Fibroblast of pulmonary artery (primary cell): ENCODE measurements at places on chromosomes 3 and 15.

GRCh38 chr3:15284121-15284889 is 48.1 kb downstream of the SH3BP5 start:
- peak; percentile 40 for DNase-seq

GRCh38 chr3:192168202-192168601 is 559.1 kb downstream of the FGF12 start:
- no peak for DNase-seq

DNA sequence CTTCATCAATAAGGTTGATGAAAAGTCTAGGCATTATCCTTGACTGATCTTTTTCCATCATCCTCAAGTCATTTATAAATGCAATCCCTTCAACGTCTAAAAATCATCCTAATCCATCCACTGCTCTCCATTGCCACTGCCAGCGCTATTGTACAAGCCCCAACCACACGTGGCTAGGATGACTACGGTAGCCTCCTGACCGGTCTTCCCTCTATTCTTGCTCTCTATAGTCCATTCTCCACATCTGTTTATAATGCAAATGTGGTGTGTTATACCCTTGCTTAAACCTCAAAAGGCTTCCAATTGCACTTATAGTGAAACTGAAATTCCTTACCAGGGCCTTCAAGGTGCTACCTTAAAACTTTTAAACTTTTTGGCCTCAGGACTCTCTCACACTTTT is 410.6 kb upstream of the ADAMTS9 start:
- DNase-seq: no peak

DNA sequence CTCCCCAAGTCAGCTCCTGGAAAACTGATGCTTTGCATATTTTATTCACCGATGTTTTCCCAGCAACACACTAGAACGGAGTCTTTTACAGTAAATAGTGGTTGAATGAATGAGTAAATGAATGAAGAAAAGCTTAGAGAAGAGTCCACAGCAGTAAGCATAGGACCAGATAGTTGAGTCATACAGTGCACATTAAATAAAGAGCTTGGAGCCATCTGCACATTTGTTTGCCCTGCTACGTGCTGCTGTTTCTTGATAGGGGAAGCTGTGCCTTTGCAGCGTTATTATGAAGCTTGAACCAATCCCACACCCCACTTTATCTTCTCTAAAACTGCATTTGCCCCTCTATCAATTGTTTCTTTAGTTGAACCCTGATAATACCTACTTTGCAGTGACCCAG is 1.2 kb downstream of the FAM98B start:
- peak; percentile 6 for DNase-seq

DNA sequence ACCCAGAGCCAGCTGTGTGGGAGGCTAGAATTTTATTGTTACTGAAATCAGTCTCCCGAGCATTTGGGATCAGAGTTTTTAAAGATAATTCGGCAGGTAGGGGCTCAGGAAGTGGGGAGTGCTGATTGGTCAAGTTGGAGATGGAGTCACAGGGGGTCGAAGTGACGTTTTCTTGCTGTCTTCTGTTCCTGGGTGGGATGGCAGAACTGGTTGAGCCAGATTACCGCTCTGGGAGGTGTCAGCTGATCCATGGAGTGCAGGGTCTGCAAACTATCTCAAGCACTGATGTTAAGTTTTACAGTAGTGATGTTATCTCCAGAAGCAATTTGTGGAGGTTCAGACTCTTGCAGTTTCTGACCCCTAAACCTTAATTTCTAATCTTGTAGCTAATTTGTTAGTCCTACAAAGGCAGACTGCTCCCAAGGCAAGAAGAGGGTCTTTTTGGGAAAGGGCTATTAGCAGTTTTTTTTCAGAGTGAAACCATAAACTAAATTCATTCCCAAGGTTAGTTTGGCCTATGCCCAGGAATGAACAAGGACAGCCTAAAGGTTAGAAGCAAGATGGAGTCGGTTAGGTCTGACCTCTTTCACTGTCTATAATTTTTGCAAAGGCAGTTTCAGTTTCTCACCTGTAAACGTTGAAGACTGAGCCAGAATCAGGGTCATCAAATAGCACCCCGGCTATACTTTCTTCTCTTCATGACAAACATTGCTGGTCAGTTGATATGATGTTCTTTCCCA is 28.2 kb downstream of the FLNB start:
- no peak for DNase-seq

DNA sequence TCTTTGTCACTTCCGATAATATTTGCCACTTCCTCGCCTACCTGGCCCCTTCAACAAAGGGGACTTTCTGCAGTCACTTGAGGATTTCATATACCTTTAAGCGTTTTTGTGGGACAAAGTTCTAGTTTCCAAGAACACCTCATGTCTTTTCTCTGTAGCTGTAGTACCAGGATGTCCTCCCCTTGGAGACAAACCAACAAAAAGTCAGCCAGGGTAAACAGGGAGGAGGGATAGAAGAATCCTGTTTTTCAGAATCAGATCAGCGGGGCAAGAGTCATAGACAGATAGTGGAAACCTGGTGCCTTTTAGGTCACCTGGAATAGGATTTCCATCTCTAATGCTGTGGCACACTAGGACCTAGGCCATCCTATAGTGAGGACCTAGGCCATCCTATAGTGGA is 4.5 kb downstream of the LRRC3B start:
- DNase-seq: no peak

DNA sequence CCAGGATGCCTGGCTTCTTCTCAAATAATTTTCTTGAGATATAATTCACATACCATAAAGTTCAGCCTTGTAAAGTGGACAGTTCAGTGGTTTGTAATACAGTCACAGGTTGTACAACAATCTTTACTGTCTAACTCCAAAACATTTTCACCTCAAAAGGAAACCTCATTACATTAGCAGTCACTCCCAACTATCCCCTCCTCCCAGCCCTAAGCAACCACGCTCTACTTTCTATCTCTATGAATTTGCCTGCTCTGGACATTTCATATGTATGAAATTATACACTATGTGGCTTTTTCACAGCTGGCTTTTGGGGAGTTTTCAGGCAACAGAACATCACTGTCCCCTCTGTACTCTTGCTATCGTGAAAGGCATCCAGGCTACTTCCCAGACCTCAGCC is 17.5 kb downstream of the TGM5 start:
- no peak for DNase-seq

GRCh38 chr15:89164712-89165211 is 56.6 kb downstream of the RLBP1 start:
- no peak for DNase-seq

DNA sequence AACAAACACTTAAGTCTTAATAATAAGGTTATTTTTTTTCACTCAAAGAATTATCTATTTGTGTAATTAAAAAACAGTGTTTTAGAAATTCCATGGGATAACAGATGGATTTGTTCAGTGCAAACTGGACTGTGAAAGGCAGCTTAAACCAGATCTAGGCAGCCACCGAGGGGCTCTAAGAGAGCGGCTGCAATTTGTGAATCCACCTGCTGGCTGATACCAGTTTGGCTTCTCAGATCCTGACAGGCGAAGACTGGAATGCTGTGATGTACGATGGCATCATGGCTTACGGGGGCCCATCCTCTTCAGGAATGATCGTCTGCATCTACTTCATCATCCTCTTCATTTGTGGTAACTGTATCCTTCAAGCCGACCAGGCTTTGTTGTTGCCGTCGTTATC is 119.6 kb downstream of the CHDH start:
- no peak for DNase-seq

- no peak for DNase-seq
These were observed 55.3 kb downstream of the ADAMTSL3 start for GRCh38 chr15:83709241-83709640.

DNA sequence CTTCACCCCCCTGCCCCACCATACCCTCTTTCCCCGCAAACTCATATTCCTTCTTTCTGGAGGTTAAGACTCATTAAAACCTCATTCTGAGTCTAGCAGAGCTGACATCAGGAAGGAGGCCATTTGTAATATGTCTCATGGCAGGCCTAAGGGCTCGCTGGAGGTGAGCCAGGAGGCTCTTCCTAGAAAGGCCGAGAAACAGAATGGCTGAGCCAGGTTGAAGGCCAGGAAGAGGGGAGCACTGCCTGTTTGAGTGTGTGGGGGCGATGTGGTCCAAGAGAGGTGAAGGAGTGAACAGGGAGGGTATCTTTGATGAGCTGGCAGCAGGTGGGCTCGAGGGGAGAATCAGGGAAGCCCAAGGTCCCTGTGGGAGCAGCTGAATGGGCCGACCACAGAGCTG is 317.3 kb downstream of the TLE3 start:
- DNase-seq: peak; percentile 40

GRCh38 chr3:95459706-95460105 is 1354.7 kb upstream of the EPHA6 start:
- no peak for DNase-seq

GRCh38 chr15:98164986-98165385 is 204.5 kb downstream of the ARRDC4 start:
- no peak for DNase-seq

DNA sequence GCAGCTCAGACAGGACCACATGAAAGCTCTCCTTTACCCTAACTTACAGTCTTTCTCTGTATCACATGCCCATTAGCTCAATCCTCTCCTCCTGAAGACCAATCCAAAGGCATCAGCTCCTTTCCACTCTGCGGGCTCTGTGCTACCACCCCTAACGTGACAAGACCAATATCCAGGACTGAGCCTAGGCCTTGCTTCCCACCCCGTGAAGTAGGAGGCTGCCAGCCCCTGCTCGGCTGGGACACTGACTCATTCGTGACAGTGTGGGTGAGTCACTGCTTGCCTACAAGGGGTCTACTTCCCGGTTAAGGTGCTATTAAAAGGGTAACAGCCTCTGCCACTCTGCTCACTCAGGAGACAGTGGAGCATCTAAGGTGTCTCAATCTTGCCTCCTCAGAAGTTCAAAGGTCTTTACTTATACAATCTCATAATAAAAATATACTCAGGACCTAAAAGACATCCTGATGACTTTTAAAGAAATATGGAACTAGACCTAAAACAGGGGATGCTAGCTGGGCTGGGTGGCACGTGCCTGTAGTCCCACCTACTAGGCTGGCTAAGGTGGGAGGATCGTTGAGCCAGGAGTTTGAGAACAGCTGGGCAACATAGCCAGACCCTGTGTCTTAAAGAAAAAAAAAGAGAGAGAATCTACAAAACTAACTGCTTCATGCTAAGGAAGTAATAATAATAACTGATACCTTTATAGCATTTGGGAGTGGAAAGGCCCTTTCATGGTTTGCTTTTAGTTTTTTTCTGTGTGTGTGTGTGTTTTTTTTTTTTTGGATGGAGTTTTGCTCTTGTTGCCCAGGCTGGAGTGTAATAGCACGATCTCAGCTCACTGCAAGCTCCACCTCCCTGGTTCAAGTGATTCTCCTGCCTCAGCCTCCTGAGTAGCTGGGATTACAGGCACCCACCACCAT is 55.0 kb downstream of the TMEM44 start:
- DNase-seq: peak; percentile 93

GRCh38 chr3:176577447-176577846 is 619.8 kb downstream of the TBL1XR1 start:
- DNase-seq: no peak

- DNase-seq: no peak
These were observed 167.1 kb upstream of the WNT5A start for GRCh38 chr3:55654123-55654760.

- DNase-seq: peak; percentile 85
These were observed 34.7 kb upstream of the NDUFB4 start for GRCh38 chr3:120561251-120562045.

DNA sequence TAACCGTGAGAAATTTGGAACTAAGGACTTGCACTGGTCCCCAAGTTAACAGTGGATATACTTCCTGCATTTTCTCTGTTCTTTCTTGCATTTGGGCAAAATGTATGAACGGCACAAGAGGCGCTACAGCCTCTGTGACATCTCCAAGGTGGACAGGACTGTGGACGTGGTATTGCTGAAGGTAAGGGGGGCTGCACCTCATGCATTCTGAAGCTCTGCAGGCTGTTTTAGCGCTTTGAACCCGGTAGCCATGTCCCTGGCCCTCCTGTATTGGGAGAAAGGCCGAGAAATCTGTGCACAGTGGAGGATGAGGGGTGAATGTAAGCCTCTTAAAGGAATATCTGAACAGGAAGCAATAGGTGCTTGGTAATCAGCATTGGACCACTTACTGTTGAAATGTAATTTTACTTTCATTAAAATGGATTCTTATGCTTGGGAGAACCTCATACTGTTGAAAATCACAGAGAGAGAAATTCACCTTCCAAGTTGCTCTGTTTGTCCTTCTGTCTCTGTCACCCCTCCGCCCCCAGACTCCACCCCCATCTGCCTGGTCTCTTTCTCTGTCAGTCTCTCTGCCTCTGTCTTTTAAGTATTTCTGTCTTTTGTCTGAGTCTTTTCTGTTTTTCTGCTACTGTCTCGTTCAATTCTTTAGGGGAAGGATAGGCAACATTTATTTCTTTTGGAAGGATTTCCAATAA is 174.6 kb downstream of the KLHL25 start:
- DNase-seq: no peak

DNA sequence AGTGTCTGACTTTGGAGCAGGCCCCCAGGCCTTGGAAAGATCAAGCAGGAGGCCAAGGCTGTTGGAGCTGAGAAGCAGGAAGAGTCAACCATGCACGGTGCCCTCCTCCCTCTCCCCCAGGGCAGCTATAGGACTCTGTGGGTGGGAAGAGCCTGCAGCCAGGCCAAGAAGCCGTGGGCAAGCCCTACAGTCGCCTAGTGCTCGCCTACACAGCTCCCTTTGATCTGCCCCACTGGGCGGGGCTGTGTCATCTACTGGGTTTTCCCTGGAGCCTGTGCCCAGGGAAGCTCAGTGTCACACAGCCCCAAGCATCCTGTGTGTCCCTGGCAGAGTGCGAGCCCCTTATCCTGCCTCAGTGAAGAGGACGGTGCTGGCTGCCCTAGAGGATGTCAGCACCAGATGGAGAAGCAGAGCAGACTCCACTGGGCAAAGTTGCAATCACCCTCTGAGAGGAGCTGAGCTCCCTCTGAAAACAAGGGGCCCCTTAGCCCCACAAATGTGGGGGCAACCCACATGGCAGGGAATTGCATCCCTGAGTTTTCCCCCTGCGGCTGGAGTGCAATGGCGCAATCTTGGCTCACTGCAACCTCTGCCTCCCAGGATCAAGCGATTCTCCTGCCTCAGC is 72.2 kb downstream of the KLF13 start:
- DNase-seq: no peak

DNA sequence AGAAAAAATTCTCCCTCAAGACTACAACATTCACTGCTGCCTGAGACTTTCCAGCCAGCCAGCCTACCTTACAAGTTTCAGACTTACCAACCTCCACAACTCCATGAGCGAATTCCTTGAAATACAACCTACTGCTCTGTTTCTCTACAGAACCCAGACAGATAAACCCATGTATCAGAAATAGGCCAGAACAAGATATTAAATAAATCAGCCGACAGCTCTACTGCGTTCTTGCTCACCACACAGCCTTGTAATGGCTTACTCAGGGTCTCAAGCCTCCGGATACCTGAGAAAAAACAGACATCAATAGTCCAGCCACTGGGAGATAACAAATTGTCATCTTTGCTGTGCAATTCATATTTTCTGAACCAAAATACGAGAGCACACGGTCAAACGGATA is 43.6 kb upstream of the LIPC start:
- DNase-seq: no peak
